ENCODE measurements at places on chromosomes 2 and 18. TPM values are rescaled to one million over a fixed set of nuclear protein-coding genes. Genes with fewer than 3 reads are reported as not detected.

DNA sequence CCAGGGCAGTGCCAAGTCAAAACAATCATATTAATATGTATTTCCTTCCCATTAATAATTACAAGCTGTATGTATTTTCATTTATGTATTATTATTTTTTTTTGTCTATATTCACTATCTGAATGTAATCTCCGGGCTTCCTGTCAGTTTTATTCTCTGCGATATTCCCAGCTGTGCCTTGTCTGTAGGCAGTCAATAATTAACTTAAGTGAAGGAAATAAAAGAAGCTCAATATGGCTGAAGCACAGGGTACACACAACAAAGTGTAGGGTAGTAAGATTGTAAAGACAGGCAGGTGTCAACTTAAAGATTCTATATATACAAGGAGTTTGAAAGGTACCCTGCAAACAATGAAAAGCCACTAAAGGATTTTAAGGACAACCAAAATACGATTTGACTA is 122.9 kb downstream of the ROCK1 start:
- peaks cover 7% of the 10 kb centered on the region for H3K36me3 ChIP-seq
- no peaks in the 10 kb centered on the region for H3K4me1 ChIP-seq

GRCh38 chr2:63697160-63697559 is 108.4 kb downstream of the MDH1 start:
- H3K4me1 ChIP-seq: peaks cover 12% of the 10 kb centered on the region
- H3K36me3 ChIP-seq: no peaks in the 10 kb centered on the region
- no peak overlapping the region for H3K4me3 ChIP-seq
- no peaks in the 10 kb centered on the region for H3K27me3 ChIP-seq
- no peak overlapping the region for H3K27ac ChIP-seq
- no peak for DNase-seq

- DNase-seq: no peak
- no peaks in the 10 kb centered on the region for H3K36me3 ChIP-seq
- H3K27me3 ChIP-seq: no peaks in the 10 kb centered on the region
- no peak overlapping the region for H3K4me3 ChIP-seq
These were observed 17.7 kb upstream of the CHRNA1 start for GRCh38 chr2:174781996-174782395.

GRCh38 chr18:10085876-10086275 is 172.1 kb downstream of the VAPA start:
- H3K27ac ChIP-seq: no peak overlapping the region
- no peak overlapping the region for H3K4me3 ChIP-seq
- no peaks in the 10 kb centered on the region for H3K36me3 ChIP-seq

DNA sequence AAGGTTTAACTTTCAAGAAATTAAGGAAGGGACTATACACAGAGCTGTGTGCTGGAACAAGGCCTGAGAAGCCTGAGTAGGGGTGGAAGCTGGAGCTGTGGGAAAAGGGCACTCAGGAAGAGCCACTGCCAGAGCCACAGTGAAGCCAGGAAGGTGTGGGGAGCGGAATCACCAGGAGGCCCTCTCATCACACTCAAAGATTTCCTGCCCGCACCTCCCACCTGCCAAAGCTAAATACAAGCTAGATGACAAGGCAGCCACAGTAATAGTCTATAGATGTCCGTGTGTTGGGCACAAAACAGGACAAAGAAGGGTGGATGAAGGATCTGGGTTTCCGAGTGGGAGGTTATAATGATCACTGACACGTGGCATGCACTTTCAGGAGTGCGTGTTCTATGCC is 126.0 kb downstream of the ZNF532 start:
- no peak overlapping the region for H3K4me3 ChIP-seq
- DNase-seq: no peak
- no peak overlapping the region for H3K27ac ChIP-seq
- H3K27me3 ChIP-seq: no peaks in the 10 kb centered on the region
- H3K36me3 ChIP-seq: no peaks in the 10 kb centered on the region
- H3K4me1 ChIP-seq: peaks cover 15% of the 10 kb centered on the region

DNA sequence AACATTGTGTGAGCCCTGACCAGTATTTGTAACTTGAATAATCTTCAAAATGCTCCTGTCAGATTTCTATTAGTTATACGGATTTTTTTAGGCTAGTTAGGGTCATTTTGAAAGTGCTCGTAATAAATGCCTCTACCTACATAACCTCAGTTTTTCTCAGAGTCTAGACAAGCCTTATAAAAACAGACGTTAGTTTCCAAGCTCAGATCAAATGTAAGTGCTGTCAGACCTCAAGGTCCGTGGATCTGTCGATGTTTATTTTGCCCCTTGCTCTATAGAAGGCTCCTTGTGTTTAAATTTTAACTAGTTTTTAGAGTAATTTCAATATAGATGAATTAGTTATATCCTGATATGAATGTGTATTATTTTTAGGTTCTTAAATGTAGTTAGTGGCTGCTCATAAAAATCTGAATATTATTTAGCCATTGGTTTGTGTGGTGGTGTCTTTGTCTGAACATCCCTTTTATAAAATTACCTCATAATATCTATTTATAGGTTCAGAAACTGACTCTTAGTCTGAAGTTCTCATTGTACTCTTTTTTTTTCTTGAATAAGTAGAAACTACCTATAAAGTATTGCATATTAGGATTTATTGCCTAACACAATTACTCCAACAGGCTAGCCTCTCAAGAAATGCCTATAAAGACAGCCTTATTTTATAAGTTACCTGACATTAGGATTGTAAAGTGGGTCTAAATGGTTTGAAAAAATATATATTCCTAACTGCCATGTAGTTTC is 71.1 kb downstream of the MTA3 start:
- H3K27ac ChIP-seq: no peak overlapping the region
- H3K4me3 ChIP-seq: no peak overlapping the region
- no peaks in the 10 kb centered on the region for H3K4me1 ChIP-seq

DNA sequence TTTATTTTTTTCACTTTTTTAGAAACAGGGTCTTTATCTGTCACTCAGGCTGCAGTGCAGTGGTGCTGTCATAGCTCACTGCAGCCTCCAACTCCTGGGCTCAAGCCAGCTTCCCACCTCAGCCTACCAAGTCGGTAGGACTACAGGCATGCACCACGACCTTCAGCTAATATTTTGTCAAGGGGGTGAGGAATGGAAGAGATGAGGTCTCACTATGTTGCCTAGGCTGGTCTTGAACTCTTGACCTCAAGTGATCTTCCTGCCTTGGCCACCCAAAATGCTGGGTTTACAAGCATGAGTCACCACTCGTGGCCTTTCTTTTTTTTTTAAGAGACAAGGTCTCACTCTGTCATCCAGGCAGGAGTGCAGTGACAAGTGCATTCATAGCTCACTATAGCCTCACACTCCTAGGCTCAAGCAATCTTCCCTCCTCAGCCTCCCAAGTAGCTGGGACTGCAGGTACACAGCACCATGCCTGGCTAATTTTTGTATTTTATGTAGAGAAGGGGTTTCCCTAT is 13.4 kb downstream of the PPP1R7 start:
- no peaks in the 10 kb centered on the region for H3K36me3 ChIP-seq
- peaks cover 7% of the 10 kb centered on the region for H3K4me1 ChIP-seq
- H3K27ac ChIP-seq: no peak overlapping the region

Gene RTN4
- 373 TPM for total RNA-seq

Gene HOXD10
- not detected for total RNA-seq
